Upper lobe of left lung (tissue), 6 donors: ENCODE measurements at places on chromosomes 3 and 15. TPM values are rescaled to one million over a fixed set of nuclear protein-coding genes. Genes with fewer than 3 reads are reported as not detected.

DNA sequence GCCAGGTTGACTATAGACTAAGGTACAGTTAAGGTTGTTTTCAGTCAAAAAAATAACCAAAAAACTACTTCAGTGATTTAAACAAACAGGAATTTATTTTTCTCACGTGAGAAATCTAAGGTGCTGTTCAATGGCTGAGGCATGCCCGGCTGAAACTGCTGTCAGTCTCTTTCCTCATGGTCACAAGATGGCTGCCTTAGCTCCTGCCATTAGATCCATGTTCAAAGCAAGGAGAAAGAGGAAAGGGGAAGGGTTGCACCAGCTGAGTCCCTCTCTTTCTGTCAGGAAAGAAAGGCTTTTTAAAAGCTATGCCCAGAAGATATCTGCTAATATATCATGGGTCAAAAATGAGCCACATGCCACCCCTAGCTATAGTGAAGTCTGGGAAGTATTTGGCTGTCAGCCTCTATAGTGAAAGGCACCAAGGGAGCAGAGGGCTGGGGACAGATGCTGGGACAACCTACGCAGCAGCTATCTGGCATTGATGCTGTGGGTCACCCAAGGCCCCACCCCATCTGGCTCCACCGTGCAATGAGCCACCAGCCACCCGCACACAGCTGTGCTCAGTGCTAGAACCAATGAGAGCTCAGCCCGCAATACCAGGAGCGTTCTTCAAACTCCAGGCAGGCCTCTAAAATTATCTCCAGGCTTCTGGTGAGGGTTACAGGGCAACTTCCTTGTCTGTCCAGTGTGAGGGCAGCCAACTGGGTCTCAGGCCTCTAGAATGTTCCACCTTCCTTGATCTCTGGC is 64.7 kb upstream of the GATA2 start:
- no peak for DNase-seq
- H3K27ac ChIP-seq, result no peak overlapping the region
- no peaks in the 10 kb centered on the region for H3K36me3 ChIP-seq
- no peak overlapping the region for H3K4me3 ChIP-seq
- peaks cover 29% of the 10 kb centered on the region for H3K4me1 ChIP-seq

- DNase-seq, result peak; percentile 94
- H3K4me1 ChIP-seq, result peaks cover 8% of the 10 kb centered on the region
- peak overlapping the region; percentile 95 for H3K27ac ChIP-seq
- H3K4me3 ChIP-seq, result peak overlapping the region; percentile 71
- no peaks in the 10 kb centered on the region for H3K27me3 ChIP-seq
Observed at GRCh38 chr3:169764312-169764881, 463 bp downstream of the TERC start.

Gene PLAAT1
- 0.46 TPM for total RNA-seq

GRCh38 chr3:153350420-153350819 is 188.4 kb downstream of the RAP2B start:
- DNase-seq, result no peak
- H3K4me1 ChIP-seq, result no peaks in the 10 kb centered on the region
- no peak overlapping the region for H3K27ac ChIP-seq
- no peaks in the 10 kb centered on the region for H3K27me3 ChIP-seq

DNA sequence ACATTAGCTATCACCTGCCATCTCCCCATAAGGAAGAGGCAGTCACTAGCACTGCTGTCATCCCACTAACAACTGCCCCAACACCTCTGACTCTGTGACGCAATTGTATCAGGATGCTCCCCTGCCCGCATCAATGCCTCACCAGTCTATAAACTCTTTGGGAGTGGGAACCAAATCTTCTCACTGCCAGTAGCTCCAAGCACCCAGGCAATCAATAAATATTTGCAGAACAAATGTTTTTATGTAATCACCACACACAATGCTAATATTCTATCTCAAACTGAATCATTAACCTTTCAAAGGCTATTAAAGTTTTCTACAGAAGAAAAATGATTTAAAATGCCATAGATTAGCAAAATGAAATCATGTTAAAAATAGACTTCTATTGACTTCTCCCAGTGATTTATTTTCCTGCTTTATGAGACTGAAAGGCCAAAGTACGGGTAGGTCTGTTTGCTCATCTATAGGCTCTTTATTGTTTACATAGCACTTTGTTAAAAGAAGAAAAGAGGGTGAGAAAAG is 131.3 kb downstream of the PLD1 start:
- H3K36me3 ChIP-seq, result no peaks in the 10 kb centered on the region
- no peaks in the 10 kb centered on the region for H3K4me1 ChIP-seq
- DNase-seq, result no peak
- H3K27me3 ChIP-seq, result no peaks in the 10 kb centered on the region
- H3K4me3 ChIP-seq, result no peak overlapping the region

- DNase-seq, result no peak
- H3K4me1 ChIP-seq, result no peaks in the 10 kb centered on the region
- no peaks in the 10 kb centered on the region for H3K27me3 ChIP-seq
- H3K36me3 ChIP-seq, result no peaks in the 10 kb centered on the region
- H3K27ac ChIP-seq, result no peak overlapping the region
- no peak overlapping the region for H3K4me3 ChIP-seq
Observed at GRCh38 chr15:49986326-49986725, 132.7 kb downstream of the ATP8B4 start.

- no peaks in the 10 kb centered on the region for H3K27me3 ChIP-seq
- no peaks in the 10 kb centered on the region for H3K4me1 ChIP-seq
- DNase-seq, result no peak
- H3K4me3 ChIP-seq, result no peak overlapping the region
- no peaks in the 10 kb centered on the region for H3K36me3 ChIP-seq
Observed at GRCh38 chr15:27017168-27017809, 46.3 kb downstream of the GABRG3 start.

Gene SLCO2A1
- 56.2 TPM for total RNA-seq

Gene NRG4
- 4.4 TPM for total RNA-seq

Gene CDHR4
- 6.0 TPM for total RNA-seq

- DNase-seq, result no peak
- no peaks in the 10 kb centered on the region for H3K27me3 ChIP-seq
- H3K4me3 ChIP-seq, result no peak overlapping the region
- no peaks in the 10 kb centered on the region for H3K36me3 ChIP-seq
- H3K4me1 ChIP-seq, result no peaks in the 10 kb centered on the region
Observed at GRCh38 chr3:117932441-117932840, 1102.2 kb downstream of the IGSF11 start.

DNA sequence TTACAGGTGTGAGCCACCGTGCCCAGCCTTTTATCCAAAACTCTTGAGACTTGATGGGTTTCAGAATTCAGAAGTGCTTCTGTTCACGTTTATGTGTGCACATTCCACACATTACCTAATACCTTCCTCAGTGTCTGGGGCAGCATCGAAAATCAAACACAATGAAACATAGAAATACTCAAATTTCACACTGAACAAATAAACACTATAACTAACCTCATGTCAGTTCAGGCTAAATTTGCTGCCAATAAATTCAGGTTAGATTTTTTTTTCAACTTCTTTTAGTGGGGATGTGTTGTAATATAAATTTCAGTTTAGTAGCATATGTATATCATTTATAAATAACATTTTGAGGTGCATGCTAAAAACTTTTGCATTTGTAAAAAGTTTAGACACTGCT is 2.8 kb downstream of the EIF2AK4 start:
- H3K27ac ChIP-seq, result no peak overlapping the region
- no peaks in the 10 kb centered on the region for H3K27me3 ChIP-seq
